ENCODE measurements at places on chromosomes 2 and 18.
A peak's percentile ranks its signal among the peaks of the same experiment; 100 is the strongest.

DNA sequence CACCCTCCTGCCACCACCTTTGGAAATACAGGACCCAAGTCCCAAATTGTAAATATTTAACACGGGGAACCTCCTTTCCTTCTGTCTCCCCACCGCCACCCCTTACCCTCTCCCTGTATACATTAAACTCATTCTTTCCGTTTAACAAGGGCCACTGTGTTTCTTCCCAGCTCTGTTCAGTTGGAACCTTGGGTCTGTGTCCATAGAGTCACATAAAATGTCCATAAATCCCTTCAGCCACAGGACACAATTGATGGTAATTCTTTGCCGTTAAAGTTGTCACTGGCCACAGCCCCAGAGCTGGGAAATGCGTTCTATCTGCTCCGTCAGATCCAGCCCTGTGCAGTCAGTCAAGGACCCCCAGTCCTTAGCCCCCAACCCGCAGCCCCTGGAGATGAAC lies 49.9 kb upstream of the FZD7 start:
- DNase-seq, result no peak

GRCh38 chr2:224572338-224572737 lies 12.8 kb downstream of the CUL3 start:
- DNase-seq, result no peak

GRCh38 chr2:149134335-149134923 lies 95.9 kb downstream of the LYPD6B start:
- no peak for DNase-seq

- no peak for DNase-seq
Observed at GRCh38 chr2:31255911-31256571, 22.1 kb downstream of the EHD3 start.

- DNase-seq, result no peak
Observed at GRCh38 chr2:22215517-22215916, 1091.7 kb downstream of the TDRD15 start.

DNA sequence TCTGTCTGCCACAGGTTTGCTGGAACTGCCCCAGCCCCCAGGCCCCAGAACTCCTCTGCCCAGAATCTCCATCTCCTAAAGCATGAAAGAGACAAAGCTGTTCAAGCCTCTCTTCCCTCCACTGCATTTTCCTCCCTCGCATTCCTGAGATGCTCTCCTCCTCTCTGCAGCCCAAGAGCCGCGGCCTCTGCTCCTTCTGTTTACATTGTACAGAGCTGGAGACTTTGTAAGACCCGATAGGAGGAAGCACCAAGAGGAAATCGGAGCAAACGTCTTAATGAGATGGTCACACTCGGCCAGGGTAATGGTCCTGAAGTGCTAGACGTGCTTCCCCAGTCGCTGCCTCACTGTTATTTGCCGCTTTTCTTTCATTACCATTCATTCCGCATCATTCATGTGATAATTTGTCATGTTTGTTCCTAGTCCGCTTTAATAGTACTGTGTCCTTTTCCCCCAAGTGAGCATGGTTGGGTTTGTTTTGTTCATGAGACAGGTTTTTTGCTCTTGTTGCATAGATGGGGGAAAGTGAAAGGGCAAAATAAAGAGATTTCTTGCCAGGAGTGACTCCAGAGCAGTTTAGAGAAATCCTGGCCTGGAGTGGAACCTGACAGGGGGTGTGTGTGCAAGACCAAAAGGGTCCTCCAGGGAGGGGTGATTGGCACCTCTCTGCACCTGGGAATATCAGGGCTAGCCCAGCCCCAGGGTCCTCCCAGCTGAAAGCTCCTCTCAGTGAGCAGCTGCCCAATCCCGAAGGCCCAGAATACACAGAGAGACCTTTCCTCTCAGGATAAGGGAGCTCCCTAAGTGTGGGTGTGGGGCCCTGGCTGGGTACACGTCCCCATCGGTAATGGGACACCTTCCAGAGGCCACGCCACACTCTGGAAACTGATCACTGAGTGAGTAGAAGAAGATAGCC lies 44.9 kb upstream of the ID2 start:
- DNase-seq, result peak; percentile 61

DNA sequence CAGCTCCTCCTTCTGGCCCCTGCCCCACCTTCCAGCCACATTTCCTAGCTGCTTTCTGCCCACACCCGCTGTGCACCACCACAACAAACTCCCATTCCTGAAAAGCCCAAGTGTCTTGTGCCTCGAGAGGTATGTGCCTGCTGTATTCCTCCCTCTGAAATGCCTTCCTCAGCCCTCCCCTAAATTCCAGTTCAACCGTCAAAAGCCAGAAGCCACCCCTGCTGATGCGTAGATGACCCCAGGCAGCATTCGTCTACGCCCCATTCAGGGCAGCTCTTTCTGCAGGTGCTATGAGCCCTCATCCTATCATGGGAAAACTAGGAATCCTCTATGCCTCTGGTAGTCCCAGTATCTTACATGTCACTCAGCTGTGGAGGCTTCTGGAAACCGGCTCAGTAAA lies 71.7 kb downstream of the DNMT3A start:
- no peak for DNase-seq

DNA sequence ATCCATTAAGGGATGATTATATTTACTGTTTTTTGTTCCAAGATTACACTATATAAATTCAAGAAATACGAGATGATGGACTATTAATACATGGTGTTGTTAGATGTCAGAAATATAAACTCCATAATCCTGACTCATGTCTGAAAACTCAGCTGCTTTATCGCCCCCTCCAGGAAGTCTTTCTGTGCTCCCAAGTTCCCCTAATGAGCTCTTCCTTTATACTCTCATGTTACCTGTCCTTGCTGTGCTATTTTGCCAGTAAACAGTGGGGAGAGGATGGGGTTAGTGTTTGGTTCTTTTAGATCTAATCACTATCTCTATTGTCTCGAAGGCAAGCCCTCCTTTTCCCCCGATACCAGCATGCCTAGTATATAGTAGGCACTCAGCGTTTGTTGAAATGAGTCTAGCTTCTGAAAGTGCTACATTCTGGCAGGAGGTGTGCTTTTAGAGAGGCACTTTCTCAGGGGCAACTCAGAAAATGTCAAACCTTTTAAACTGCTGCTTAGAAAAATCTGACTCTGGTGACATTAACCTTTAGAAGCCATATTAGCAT lies 21.4 kb upstream of the BARD1 start:
- DNase-seq, result no peak

- DNase-seq, result peak; percentile 30
Observed at GRCh38 chr2:35973132-35973736, 382.3 kb upstream of the CRIM1 start.

GRCh38 chr2:100606332-100606725 lies 43.5 kb downstream of the PDCL3 start:
- no peak for DNase-seq

- no peak for DNase-seq
Observed at GRCh38 chr18:67694787-67695186, 178.3 kb upstream of the DSEL start.

DNA sequence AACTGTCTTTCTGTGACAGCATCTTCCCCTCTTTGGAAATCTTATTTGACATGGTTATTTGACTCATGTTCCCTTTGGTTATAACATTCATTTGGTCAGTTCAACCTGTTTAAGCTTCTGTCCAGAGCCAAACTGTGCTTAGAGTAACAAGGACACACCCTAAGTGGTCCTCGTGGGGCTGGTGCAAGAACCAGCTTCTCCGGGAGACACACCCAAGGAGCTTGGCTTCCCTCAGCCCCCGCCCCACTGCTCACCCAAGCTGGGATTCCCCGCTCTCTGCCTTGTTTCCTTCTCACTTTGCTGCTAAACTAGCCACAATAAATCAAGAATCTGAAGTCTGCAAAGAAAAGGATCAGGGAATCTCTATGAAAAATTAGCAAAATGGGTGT lies 1.4 kb downstream of the SCYGR3 start:
- no peak for DNase-seq

DNA sequence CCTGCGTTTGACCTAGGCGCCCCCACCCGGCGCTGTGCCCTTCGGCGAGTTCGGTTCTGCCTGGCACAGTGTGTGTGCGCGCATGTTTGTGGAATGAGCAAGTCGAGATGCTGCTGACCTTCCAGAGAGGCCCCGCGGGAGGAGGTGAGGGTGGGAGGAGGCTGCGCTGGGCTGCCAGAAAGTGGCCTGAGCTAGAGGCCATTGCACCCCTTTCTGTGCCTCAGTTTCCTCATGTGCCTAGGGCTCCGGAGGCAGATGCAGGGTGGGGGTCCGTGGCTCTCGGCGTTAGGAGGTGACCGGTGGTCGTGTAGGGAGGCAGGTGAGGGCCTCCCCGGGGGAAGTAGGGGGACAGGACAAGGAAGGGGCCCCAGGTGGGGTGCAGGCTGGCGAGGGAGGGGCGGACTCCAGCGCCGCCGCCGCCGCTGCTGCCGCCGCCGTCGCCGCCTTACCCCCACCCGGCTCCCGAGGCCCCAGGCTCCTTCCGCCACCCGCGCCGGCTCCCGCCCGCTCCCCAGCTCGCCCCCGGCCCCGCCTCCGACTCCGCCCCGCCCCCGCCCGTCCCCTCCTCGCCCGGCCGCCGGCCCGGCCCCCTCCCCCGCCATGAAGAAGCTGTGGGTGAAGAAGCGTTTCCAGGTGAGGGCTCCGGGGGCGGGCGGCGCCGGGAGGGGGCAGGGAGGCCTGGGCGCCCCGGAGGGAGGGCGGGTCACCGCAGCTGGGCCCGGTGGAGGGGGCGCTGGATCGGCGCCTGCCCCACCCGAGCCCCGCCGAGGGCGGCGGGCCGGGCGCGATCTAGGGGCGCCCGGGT lies 7.0 kb downstream of the SPEG start:
- DNase-seq, result peak; percentile 64

DNA sequence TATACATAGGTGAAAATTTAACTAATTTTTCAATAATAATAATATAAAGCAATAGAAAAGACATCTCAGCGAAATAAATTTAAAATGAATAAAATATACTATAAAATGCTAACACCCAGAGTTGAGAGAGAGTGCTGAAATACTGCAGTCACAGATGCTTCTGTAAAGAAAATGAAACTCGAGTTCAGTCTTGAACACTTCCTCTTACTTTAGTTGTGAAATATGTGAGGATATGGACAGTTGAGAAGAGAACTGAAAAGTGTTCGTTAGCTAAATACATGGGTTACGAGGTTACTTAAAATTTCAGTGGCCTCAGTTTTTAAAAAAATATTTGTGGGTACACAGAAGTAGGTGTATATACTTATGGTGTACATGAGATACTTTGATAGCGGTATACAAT lies 106.8 kb downstream of the DNAH7 start:
- no peak for DNase-seq

DNA sequence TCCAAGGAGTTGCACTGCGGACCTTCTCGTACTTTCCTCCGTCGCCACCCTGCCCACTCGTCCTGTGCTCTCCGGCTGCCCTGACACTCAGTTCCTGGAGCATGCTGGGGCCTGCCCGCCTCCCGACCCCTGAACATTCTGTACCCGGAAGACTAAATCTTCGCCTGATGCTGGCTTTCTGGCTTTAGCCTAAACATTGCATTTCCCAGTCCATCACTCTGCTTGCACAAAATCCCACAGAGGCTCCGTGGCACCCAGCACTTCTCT lies 550 bp upstream of the SFXN5 start:
- no peak for DNase-seq

GRCh38 chr18:76757335-76757734 lies 65.0 kb upstream of the ZNF236 start:
- no peak for DNase-seq

DNA sequence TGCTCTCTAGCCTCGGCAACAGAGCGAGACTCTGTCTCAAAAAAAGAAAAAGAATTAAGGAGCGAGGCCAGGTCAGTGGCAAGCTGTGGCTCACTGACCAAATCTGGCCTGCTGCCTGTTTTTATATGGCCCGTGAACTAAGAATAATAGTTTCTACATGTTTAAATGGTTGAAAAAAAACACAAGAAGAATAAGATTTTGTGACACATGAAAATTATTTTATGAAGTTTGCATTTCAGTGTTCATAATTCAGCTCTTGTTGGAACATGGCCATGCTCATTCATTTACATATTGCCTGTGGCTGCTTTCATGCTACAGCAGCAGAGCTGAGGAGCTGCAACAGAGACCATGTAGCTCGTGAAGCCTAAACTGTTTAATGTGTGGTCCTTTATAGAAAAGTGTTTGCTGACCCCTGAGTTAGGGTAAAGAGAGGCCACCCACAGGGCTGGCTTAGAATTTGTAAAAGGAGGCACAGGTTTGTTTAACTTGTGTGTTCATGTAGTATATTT lies 59.5 kb downstream of the MFSD6 start:
- no peak for DNase-seq

- DNase-seq, result no peak
Observed at GRCh38 chr2:80168801-80169200, 135.8 kb downstream of the LRRTM1 start.

DNA sequence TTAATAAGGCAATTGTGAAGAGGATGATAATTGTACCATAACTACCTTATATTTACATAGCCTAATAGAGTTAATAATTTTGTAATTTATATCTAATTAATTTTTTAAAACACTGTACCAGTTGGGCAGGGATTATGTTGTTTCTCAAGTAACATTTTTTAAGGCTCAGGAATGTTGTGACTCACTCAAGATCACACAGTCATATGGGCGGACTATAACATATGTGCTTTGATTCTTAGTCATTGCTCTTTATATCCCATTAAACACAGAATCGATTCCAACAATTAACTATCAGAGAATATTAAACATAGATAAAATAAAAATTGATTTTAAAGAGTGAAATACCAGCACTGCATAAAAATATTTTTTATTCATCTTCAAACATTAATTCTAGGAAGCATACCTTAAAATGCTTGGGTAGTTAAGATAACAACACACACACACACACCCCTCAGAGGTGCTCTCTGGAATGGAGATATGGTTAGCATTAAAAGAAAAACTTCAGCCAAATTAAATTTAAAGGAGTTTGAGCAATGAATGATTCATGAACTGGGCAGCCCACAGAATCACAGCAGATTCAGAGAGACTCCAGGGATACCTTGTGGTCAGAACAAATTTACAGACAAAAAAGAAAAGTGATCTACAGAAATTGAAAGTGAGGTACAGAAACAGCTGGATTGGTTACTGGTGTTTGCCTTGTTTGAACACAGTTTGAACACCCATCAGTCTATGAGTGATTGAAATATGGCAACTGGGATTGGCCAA lies 869.4 kb upstream of the ID2 start:
- no peak for DNase-seq

GRCh38 chr2:20365249-20365817 lies 14.7 kb upstream of the PUM2 start:
- no peak for DNase-seq

DNA sequence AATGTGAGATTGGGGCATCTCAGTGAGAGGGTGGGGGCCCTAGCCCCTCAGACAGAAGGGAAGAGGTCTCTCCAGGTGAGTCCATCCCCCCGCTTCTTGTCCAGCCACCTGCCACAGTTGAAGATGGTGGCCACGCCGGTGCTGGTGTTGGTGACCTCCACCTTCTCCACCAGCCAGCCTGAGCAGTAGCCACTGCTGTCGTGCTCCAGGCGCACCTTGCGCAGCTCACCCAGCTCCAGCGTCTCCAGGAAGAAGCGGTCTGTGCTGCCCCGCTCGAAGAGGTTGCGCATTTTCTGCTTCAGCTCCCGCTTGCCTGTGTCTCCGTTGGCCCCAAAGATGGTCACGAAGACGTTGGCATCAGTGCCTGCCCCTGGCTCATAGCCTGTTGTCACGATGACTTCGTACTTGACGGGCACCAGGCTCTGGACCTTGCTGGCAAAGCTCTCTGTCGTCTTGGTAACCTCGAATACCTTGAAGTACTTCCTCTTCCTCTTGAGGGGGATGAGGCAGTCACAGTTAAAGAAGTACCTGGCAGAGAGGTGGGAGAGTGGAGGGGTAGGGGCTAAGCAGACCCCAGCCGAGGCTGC lies 179.5 kb downstream of the LOXHD1 start:
- DNase-seq, result no peak
